ENCODE measurements at places on chromosomes 7 and 10.
A peak's percentile ranks its signal among the peaks of the same experiment; 100 is the strongest.

GRCh38 chr10:105844241-105844640, 1203.2 kb downstream of the SORCS3 start:
- peak; percentile 39 for DNase-seq

GRCh38 chr7:110157631-110158362, 933.1 kb upstream of the LRRN3 start:
- DNase-seq = no peak

DNA sequence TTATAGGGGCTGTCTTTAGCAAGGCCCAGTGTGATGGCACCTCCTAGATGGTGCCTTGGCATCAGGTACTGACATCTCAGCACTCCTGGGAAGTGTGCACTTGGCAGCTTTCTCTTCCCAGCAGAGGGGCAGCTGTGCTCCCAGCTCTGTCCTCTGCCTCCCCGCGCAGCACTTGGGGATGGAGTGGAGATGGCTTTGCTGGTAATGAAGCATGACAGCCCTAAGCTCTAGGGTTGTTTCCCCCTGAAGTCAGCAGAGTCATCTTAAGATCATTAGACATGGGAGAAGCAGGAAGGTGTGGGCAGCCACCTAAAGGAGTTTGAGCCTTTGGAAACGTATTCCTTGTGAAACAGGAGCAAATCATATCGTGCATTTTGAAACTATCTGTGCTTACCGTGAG, 46.7 kb downstream of the HTRA1 start:
- DNase-seq = no peak

DNA sequence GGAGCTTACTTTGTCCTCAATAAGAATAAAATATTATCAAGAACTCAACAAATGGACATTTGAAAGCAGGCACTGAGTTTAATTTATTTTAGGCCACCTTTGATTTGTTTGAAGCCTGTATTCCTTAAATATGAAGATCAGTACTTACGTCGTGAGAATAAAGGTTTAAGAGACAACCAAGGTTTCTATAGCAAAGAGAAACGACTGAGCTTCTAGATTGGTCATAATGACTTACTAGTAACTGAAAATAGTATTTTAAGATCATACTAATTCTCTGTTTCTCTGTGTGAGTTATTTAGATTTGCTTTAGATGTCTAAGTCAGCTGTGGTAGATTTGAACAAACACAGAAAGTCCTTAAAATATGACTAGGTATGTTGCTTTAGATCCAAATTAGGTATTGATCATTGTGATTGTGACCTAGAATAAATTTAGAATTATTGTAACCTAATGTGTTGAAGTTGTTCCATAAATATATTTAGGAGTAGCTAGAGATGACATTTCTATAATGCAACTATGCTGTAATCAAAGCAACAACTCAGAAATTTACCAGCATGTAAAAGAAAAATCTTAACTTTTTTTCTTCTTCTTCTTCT, 2.4 kb upstream of the GLCCI1 start:
- no peak for DNase-seq

DNA sequence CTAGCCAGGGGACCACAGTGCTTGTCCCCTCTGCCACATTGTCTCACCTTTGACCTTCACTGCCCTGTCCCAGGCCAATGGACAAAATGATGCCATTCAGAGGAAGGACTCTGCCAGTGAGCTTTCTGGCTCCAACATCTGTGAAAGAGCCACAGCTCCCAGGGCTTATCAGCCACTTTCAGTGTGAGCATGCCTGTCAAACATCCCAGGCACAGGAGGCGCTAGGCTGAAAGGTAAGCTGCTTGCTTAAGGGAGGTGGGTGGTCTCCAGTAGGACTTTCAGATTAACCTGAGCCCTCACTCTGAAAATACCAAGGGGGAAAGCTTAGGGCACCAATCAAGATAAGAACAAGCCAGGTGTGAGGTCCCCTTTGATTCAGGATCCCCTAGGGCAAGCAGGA, 59.8 kb upstream of the GDF10 start:
- peak; percentile 18 for DNase-seq

DNA sequence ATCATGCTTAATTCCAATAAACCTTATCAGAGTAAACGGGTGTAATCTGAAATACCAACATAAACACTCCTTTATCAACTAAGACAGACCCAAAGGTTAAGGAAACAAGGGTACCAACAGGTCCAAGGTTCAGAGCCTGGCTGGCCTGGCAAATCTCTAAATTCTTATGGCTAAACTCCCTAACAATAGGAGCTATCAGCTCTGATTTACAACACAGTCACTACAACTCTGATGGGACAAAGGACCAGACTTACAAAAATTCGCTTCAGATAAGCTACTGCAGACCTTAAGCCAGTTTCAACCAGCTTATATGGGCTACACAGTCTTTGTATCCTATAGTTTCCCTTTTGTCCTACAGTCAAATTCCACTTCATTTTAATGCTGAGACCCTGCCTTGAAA, 381.9 kb downstream of the ZWINT start:
- DNase-seq = peak; percentile 27
